ENCODE measurements at places on chromosomes 1 and 21.
A peak's percentile ranks its signal among the peaks of the same experiment; 100 is the strongest.

DNA sequence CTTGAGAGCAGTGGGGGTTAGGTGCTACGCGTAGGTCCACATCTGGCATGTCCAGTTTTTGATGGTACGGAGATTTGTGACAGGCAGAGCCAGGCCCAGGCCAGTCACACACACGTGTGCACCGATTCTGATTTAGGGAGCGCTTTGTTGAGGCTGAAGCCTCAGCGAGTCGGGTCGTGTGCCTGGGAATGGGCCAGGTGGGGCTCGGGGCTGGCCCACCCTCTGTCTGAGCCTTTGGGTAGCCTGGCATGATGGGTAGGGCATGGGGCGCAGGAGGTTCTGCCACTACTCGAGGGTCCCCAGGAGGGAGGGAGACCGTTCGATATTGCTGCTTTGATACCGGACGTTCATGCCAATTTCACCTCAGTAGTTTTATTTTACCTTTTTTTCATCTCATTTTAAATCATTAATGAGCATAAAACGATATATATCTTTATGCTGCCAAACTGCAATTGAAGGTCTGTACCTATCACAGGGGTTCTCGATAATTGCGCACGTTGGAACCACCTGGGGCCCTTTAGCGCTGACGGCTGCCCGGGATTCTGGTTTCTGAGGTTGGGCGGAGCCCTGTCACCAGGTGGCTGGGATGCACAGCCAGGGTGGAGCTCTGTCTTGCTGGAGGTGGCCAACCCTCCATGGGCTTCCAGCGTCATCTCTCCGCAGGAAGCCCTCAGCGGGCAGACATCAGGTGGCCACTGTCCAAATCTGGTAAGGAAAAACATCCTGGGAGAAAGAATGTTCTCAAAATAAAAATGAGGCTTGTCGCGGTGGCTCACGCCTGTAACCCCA lies 71.9 kb downstream of the SCCPDH start:
- no peak for DNase-seq

- DNase-seq: peak; percentile 68
These were observed 49.2 kb upstream of the C1orf198 start for GRCh38 chr1:230917284-230918135.

GRCh38 chr1:215497528-215497927 lies 69.6 kb upstream of the KCTD3 start:
- DNase-seq: no peak

- DNase-seq: no peak
These were observed 277.5 kb upstream of the LYPLAL1 start for GRCh38 chr1:218896202-218896601.

DNA sequence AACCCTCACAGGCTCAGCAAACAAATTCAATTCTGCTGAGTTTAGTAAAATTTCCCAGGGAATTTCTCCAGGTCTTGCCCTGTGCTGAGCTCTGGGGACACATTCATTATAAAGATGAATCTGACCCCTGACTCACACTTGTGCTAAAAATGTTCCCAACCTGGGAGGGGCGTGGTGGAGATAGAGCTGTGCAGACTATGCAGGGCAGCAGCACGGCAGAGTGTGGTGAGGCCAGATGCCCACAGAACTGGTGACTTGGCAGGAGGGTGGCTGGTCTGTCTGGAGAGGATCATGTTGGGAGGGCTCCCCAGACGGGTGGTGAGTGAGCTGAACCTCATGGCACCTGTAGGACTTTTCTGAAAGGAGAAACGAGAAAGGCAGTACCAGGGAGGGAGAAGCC lies 31.6 kb downstream of the FAAH start:
- DNase-seq: no peak

- DNase-seq: no peak
These were observed 12.1 kb downstream of the ARHGEF16 start for GRCh38 chr1:3466366-3467075.

DNA sequence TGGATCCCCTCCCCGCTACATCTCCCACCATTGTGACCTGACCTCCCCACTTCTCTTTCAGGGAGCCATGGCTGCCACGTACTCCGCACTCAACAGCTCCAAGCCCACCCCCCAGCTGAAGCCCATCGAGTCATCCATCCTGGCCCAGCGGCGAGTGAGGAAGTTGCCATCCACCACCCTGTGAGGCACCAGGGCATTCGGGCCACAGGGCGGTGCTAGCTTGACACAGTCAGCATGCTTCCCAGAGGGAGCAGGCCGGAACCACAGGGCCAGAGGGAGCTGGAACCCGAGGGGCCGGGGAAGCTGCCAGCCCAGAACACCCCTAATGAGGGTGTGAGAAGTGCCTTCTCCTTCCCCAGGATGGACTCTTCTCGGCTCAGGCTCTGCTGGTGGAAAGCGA lies 44.5 kb downstream of the RPS6KA1 start:
- no peak for DNase-seq

DNA sequence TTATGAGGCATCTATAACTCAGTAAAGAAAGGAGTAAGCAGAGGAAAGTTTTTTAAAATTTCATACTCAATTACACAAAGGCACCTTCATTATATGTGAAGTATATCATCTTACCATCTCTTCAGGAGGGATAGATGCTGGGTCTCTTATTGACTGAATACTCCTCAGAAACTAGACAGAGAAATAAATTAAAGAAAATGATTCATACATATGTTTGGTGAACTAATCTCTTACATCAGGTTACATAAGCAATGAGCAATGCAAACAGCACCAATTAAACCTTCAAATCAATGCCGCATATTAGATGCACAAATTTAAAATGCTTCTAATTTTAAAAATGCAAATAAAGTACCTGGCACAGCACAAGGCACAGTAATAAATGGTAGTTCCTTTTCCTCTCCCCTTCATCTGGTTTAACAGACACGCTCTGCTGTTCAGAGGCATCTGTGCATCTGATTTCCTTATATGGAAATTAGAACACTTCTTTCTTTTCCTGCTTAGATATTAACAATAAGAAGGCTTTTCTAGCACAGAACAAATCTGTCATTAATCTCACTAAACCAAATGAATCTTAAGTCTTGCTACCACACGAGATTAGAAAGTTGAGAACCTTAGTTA lies 20.0 kb downstream of the SCYL3 start:
- DNase-seq: no peak

DNA sequence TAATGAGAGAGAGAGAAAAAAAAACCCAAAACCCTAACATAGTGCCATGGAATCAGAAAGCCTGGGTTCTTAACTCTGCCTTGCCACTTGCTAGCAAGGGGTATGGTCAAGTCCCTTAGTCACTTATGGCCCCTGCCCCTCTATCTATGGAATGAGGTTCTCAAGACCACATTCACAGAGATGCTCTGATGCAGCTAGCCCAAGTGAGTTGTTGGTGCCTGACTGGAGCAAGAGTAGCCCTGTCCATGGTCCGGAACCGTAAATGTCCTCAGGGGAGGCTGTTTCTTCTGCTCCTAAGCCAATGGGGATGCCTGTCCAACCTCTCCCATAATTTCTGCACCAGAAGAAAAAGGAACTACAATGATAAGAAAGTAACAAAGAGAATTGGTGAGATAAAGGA lies 56.8 kb downstream of the CSMD2 start:
- no peak for DNase-seq

GRCh38 chr1:101733340-101733739 lies 263.4 kb downstream of the OLFM3 start:
- DNase-seq: no peak

- DNase-seq: peak; percentile 92
These were observed 68.8 kb upstream of the WDR26 start for GRCh38 chr1:224503161-224504118.

- no peak for DNase-seq
These were observed 55.2 kb downstream of the AJAP1 start for GRCh38 chr1:4709641-4710040.

DNA sequence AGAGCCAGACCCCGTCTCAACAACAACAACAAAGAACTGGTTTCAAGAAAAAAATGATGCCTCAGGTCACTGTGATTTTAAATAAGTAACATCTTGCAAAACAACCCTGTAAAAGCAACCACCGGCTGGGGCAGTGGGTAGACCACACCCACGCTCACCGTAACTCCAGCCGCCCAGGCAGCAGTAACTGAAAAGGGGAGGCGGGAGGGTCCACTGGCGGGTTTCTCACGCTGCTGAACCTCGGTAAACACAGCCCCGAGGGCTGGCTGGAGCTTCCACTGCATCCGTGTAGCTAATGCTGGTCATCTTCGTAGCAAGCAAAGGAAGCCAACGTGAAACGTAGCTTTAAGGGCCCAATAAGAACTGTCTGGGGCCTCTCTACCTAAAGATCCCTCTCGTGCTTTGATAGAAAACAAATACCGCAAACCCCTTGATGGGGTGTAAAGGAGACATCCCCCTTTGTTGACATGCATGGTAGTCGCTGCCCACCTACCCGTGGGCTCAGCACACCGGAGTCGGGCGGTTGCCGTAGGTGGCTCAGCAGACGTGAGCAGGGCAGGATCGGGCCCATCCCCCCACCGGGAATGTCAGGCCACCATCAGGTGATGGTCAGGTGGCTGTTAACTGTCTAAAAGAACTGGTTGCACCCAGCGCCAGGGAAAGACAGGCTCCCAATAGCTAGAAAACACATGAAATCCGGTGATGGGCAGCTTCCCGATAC lies 4.2 kb downstream of the C1orf159 start:
- DNase-seq: no peak

DNA sequence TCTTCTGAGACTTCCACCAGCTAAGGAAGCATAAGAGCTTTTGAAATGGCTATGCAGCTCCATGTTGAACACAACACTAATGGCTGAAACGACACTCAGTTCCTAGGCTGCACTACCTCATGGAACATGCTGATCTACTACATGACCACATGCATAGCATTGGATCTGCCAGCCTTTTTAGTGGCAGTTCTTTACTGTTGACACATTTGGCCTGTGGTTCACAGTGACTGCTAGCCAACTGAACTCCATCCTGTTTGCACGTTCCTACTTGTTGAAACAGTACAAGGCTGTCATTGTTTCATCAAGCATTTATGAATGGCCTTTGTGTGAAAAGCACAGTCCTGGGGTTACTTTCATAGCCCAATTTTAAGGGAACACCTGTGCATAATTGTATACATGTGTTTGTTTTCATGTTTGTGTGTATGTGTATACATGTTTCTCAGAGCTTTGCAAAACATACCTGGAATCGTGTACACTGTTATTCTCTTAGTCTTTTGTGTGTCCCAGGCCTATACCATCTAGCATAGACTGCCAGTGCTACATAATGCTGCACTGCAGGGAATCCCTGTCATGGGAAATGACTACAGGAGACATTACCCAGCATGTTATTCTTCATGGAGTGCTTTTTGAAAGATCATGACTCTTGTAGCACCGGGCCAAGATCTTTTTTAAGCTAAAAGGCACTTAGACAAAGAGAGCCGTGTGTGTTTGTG lies 179.6 kb upstream of the ESRRG start:
- peak; percentile 64 for DNase-seq

DNA sequence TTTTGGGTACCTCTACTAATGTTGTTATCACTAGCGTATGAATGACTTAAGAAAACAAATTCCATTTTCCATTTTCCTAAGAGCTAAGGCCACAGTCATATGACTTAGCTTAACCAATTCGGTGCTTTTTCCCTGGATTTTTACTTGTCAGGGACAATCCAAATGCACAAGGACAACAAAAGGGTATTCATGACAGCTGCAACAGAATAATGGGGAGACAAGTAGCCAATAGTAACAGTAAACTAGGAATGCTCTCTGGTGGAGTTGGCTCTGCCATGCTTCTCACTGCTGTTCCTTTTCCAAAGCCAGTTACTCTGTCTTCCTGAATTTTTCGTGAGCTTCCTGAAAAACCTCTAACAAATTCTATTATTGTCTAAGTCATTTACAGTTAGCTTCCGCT lies 52.9 kb downstream of the LRRIQ3 start:
- no peak for DNase-seq

- no peak for DNase-seq
These were observed 493 bp upstream of the ELOA start for GRCh38 chr1:23742670-23743286.

GRCh38 chr1:235835226-235835625 lies 31.5 kb downstream of the LYST start:
- DNase-seq: peak; percentile 24

- DNase-seq: peak; percentile 37
These were observed 352.4 kb upstream of the RUNX1 start for GRCh38 chr21:35401476-35401875.

GRCh38 chr1:78146205-78146771 lies 100.5 kb downstream of the GIPC2 start:
- DNase-seq: peak; percentile 17

- DNase-seq: no peak
These were observed 100.3 kb downstream of the PHTF1 start for GRCh38 chr1:113659035-113659434.

- no peak for DNase-seq
These were observed 68.4 kb downstream of the PRDM16 start for GRCh38 chr1:3137111-3138100.

DNA sequence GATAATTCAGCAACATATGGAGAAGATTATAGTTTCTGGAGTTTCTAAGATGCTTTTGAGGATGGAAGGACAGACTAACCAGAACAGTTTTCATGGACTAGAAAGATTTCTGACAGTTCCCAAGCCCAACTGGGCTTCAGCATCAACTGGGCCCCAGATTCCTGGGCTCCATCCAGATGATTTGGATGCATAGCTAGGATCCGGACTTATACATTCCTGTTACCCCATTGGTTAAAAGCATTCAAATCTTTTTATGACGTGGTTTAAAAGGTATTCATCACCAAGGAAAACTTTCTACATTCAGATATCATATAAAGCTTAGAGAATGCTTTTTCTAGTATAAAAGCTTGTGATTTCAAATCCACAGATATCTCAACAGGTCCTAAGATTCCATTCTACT lies 29.7 kb downstream of the TSHB start:
- DNase-seq: no peak

DNA sequence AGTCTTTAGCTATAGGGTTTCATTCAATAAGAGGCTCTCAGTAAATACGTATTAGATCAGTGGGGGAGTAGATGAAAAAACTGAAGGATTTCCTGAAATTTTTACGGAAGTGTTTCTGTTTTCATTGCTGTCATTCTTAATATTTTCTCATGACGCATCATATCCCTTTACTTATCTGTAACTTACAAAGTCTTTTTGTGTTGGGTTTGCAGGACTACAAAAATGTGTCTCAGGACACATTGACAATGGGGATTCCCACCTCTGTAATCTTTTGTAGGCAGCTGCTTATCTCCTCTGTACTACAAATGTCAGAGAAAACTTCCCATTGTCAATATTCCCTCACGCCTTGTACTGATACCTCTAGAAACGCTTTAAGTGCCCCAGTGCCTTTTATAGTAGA lies 35.5 kb downstream of the CRP start:
- DNase-seq: no peak

DNA sequence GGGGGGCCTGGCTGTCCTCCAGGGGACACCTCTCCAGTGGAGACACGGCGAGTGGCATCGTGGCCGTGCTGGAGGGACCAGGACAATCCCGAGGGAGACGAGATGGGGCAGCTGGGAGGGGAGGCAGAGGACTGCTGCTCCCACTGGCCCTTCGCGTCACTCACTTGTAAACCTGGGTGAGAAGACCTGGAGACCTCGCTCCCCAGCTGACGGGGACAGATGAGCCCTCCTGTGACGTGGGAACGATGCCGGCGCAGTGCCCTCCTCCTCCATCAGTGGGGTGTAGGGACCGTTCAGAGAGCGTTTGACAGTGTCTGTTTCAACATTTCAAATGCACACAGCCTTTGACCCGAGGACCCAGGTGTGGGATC lies 4.6 kb downstream of the SPATC1L start:
- no peak for DNase-seq

GRCh38 chr1:9826616-9827015 lies 2.9 kb upstream of the CLSTN1 start:
- DNase-seq: no peak

- DNase-seq: peak; percentile 22
These were observed 956 bp downstream of the CPLANE2 start for GRCh38 chr1:16235944-16236510.
